GM19239 (cell line): ENCODE measurements at places on chromosomes 16 and 17.

DNA sequence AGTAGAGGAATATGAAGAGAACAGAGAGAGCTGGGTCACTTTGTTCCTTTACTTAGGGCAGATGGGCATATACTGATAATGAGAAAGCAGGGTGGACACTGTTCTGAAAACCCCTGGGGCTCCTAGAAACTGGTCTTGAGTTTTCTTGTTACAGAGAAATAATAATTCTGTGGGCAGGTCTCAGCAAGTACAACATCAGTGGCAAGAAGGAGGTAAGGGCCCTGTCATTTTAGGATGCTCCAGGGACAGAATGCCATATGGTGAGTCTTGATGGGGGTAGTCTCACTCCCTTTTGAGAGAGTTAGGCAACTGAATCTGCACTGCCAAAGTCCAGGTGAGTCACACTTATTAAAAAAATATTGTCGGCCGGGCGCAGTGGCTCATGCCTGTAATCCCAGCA lies 102.3 kb downstream of the KCNJ2 start:
- no peak for DNase-seq

- no peak for DNase-seq
These were observed 16.0 kb downstream of the VAC14 start for GRCh38 chr16:70784692-70785555.

GRCh38 chr16:71626018-71626857 lies at the start of gene MARVELD3:
TSS of gene MARVELD3 (plus strand) at chr16:71626184. CDS start at chr16:71626230, 46 bp downstream.
- DNase-seq: peak; percentile 21

GRCh38 chr16:89443727-89444084 lies 46.7 kb downstream of the ANKRD11 start:
- no peak for DNase-seq

- no peak for DNase-seq
These were observed 28.6 kb downstream of the SMARCE1 start for GRCh38 chr17:40618754-40619625.

DNA sequence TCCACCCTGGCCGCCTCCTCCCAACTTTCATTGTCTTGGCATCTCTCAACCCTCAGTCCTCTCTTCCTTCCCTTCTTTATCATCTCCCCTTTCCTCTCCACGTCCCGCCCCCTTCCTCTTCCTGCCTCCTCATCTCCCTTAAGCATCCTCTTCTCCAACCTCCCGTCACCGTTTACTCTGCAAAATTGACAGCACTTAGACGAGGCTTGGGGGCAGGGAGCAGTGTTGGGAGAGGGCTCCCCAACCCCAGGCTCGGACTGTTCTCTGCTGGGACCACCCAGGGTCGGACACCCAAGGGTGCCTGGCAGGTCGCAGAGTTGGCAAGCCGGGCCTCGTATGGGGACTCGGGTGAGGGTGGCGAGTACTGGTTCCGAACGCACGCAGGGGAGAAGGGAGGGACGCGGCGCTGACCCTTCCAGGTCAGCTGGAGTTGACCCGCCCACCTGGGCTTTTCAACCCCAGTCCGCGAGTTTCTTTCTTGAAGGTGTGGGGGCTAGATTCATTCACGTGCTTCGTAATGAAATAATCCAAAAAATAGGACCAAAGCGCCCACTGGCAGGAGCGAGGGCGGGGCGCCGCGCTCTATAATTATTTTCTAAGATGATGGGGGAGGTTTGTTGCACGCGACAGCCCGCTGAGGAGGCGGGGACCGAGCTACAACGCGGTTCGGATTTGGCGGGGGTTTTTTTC lies 775 bp upstream of the PAGR1 start:
- DNase-seq: no peak

- DNase-seq: no peak
These were observed 72.2 kb upstream of the GNAO1 start for GRCh38 chr16:56119133-56119532.

DNA sequence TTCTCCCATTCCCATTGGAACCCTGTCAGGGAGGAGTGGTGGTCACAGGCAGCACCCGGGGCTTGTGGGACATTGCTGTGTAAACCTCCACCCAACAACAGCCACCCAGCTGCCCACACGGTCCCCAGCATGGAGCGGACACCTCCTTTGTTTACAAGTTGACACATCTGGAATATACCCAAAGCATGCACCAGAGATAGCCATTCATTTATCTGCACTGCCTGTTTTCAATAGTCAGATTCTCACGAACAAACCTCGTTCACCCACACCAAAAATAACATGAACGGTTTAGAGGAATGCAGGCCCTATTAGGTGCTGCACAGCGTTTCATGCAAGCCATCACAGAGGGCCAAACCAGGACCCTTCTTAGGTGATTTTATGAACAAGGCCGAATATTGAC lies 244.8 kb downstream of the FOXL1 start:
- no peak for DNase-seq

GRCh38 chr16:16067127-16067526 lies 117.7 kb downstream of the ABCC1 start:
- no peak for DNase-seq

GRCh38 chr17:6712854-6713129 lies 377 bp downstream of the SLC13A5 start:
- DNase-seq: no peak

GRCh38 chr17:79084291-79085153 lies 9.9 kb downstream of the ENGASE start:
- no peak for DNase-seq

DNA sequence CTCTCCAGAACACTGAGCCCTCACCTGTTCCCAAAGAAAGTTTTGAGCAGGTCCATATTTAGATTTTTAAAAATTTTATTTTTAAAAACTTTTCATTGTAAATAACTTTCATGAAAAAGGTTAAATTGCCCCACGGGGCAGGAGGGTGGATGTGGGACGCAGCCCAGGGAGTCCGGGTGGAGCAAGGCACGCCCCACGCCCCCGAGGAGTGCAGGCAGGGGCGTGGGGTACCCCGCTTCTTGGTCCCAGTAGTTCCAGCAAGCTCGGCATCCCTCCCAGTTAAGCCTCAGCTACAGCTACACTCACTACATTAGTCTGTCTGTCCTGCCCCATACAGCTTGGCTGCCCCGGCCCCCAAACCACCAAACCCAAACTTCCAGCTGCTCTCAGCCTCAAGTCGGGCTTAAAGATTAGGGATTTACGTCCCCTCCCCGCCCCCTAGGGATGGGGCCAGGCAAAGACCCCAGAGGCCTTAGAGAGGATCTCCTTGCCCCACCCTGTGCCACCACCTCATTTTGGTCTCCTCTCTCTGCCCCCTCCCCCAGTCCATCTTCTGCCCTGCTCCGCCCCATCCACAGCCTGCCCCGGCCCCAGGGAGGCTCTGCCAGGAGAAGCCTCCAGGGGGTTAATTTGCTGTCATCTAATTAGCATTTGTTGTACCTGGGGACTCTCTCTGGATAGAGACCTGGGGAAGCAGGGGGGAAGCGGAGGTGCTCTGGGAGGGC lies 4.6 kb downstream of the FOXJ1 start:
- DNase-seq: no peak

DNA sequence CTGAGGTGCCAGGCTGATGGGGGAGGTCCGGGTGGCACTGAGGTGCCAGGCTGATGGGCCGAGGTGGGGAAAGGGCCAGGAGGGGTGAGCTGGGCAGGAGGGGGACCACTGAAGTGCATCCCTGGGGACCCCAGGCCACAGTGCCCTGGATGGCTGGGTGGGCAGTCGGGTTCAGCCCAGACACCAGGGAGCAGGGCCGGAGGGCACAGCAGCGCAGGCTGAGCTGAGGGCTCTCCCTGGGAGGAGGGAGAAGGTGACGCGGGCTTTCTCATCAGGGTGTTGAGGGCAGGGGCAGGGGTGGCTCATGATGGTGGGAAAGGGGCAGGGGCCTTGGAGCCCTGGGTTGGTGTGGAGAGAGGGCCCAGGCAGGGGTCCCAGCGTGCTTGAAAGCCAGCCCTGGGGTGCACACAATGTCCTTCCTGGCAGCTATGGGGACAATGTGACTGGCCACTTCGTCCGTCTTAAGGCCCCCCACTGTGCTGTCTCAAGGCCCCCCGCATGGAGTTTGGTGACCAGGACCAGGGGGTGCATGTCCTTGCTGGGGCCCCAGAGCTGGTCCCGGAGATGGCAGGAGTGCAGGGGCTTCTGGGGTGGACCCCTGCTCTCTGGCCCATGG lies 16.0 kb downstream of the CD7 start:
- DNase-seq: no peak

DNA sequence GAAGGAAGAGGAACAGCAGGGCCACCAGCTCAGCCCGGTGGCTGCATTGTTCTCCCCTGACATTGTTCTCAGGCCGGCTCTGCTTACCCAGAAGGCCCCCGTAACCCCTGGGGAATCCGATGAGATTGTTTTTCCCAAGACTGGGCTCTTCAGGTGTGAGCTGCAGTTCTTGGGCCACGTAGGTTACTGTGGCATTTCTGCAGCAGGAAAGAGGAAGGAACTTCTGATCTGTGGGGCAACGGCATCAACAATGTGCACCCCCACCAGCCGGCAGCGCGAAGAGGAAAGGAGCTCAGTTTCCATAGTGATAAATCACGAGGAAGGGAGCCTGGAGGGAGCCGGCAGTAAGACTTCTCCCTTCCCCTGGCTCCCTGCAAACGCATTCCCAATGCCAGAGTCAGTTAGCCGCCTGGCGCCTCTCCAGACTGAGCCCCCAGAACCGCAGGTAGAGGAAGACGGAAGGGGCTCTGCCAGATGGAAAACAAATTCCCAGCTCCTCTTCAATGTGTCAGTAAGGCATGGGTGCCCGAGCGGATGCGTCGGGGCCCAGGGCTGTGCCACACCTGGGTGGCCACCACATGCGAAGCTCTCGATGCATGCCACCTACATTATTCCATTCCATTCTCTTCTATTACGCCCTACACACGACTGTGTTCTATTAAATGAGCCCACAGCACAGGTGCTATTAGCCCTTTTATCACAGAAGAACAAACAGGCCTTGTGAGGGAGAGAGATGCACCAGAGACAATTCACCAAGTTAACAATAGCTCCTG lies 21.5 kb upstream of the PECAM1 start:
- DNase-seq: no peak

- peak; percentile 20 for DNase-seq
These were observed 681 bp downstream of the USP43 start for GRCh38 chr17:9645851-9646545.

DNA sequence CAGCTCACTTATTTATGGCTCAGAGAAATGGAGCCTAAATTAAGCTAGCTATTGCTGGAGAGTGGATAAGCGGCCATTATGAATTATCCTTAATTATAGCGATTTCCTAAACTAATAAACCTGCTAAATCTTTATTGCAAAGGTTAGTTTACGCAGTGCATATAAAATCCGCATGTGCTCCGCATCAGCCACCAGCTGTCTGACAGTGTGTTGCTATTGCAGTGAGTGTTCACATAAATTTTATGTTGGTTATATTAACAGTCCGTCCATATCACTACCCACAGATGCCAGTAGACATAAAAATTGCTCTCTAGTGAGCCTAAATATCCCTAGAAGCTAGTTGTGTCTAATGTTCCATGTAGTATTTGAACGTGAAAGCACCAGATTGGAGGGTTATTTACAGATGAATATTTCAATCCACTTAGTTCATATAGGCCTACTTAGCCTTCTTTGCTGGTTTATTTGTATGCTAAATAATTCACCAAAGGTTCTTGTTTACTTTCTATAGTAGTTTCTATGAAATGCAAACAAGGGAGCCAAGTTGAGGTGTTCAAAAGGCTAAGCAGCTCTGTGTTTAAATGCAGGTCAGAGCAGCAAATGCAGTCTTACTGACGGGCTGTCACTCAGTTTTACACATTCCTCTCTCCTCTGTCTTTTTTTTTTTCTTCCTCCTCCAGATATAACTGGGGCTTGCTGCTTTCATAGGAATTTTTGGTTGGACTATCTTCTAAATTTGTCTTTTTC lies 219.1 kb downstream of the IRX3 start:
- DNase-seq: no peak

GRCh38 chr16:64434526-64435069 lies 687.3 kb downstream of the CDH11 start:
- DNase-seq: no peak

DNA sequence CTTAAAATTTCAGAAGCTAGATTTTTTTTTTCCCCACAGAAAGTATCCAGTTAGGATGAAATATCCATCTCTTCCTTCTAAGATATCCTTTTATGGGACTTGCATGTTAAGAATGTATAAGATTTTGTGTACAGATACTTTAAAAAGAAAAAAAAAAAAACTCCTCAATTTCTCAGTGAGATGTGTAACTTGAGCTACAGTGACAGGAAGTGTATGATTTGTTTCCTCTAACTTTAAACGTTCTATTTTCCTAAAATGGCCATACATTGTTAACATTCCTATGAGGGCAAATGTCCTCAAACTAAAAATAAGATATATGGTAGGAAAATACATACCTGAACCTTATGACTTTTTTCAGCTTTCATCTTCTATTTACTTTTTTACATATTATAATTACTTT lies 8.9 kb downstream of the FBXO47 start:
- DNase-seq: no peak

- DNase-seq: no peak
These were observed 72.5 kb downstream of the MPRIP start for GRCh38 chr17:17114592-17115225.

DNA sequence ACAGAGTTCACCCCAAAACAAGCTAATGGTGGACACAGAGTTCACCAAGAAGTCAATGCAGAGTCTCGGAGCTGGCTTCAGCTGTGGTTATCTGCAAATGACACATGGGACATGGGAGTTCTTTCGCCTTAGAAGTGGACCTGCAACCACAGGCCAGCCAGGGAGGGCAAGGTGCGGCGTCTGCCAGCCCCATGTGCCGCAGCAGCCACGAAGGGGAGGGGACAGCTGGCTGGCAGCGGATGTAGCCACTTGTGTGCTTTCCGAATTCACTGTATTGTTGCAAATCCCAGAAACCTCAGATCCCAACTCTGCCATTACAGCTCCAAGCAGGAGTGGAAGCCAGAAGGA lies 24.8 kb downstream of the LMF1 start:
- no peak for DNase-seq

GRCh38 chr17:885971-886571 lies 93.5 kb downstream of the NXN start:
- DNase-seq: no peak

GRCh38 chr17:40290629-40291280 lies 3.1 kb downstream of the CDC6 start:
- no peak for DNase-seq

DNA sequence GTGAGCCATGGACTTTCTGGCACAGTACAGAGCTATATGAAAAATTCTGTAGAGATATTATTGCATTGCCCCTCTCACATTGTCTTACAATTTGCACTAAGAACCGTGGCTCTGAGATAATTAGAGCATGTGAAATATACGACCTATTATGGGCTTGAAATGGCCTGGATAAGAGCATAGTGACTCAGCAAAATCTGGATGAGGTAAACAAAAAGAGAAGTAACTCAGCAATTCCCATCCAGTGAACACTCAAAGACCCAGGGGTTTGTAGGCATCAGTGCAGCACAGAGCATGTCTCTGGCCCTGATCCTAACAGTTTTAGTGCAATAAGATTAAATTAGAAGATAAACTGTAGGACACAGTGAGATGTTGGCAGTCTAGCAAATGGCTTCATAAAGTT lies 317.2 kb upstream of the MYOCD start:
- no peak for DNase-seq

GRCh38 chr17:11742886-11743285 lies 144.6 kb downstream of the DNAH9 start:
- DNase-seq: no peak

- DNase-seq: no peak
These were observed 70.0 kb downstream of the PGS1 start for GRCh38 chr17:78448356-78448993.
